Stimulated activated naive CD8-positive, alpha-beta T cell treated with anti-CD3 and anti-CD28 coated beads, Interleukin-15, Interleukin-2, amounts not matched to agents 100 U/mL and 50 U/mL, for 24 hours (primary cell): ENCODE measurements at places on chromosomes 5 and 9.
A peak's percentile ranks its signal among the peaks of the same experiment; 100 is the strongest.

GRCh38 chr5:14399054-14399692 is 182.4 kb upstream of the OTULINL start:
- no peak for DNase-seq

GRCh38 chr5:80712919-80713318 is 58.1 kb upstream of the DHFR start:
- DNase-seq = no peak

- no peak for DNase-seq
Observed at GRCh38 chr5:143592648-143593047, 189.2 kb upstream of the NR3C1 start.

GRCh38 chr5:2136728-2137333 is 254.1 kb upstream of the IRX4 start:
- DNase-seq = no peak

GRCh38 chr5:94830520-94830919 is 212.1 kb downstream of the SLF1 start:
- DNase-seq = no peak

- DNase-seq = no peak
Observed at GRCh38 chr9:92730897-92731296, 33.7 kb downstream of the BICD2 start.

- DNase-seq = no peak
Observed at GRCh38 chr5:100142607-100143006, 392.6 kb upstream of the FAM174A start.

DNA sequence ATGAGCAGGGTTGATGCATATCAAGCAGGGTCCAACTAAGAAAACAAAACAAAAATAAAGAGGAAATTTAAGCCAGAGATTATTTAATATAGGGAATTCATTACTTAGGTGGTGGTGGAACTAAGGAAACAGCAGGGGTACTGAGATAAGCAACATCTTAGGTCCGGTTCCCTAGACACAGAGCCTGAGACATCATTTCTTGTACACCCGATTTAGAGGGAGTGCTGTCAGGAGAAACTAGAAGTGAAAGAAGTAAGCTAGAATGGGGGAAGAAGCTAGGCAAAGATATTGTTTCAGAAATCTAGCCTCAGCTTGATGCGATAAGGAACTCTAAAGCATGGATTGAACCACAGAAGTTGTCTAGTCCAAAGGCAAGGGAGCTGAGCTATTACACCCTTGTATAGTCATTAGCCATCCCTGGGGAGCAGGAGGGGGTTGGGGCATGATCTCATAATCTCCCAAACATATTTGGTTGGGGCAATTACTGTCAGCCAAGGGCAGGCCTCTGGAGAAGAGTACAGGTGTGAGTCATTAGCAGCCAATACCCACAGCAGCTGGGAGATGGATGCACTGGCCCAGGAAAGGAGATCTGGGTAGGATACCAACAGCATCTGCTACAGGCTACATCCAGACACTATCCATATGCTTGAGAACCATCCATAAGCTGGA is 194.5 kb downstream of the ARL15 start:
- no peak for DNase-seq

GRCh38 chr9:17171309-17172094 is 36.7 kb downstream of the CNTLN start:
- DNase-seq = no peak

DNA sequence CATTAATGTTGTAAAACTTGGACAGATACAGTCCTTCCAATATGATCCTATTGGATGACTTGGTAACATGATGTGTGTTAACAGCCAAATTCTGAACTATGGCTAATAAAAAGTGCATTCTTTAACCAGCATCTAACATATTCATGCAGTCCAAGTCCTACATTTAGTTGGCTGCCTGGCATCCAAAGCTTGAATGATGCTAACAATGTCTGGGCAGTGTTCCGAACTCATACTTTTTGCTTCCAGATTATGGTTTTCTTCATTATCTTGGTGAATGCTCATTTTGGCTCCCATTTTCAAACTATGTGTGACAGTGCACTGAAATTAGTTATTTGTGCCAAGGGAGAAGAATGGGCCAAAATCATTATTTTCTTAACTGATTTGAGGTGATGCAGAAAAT is 2.8 kb downstream of the FAM174A start:
- DNase-seq = no peak

DNA sequence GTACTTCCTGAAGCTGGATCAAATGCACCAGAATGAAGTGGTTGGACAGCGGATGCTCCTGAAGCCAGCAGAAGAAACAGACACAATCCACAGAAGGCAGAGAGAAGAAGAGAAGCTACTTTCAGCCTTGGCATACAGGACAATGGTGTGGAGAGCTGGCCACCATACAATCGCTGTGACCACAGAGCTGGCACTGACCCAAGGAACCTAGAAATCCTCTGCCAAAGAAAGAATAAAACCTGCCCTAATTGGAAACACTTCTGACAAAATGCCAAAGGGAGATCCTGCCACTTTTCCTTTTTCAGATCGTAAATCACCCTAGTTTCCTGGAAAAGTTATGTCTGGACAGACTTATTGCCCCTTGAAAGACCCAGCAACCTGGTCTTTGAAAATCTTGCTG is 77.8 kb downstream of the BAAT start:
- DNase-seq = no peak

DNA sequence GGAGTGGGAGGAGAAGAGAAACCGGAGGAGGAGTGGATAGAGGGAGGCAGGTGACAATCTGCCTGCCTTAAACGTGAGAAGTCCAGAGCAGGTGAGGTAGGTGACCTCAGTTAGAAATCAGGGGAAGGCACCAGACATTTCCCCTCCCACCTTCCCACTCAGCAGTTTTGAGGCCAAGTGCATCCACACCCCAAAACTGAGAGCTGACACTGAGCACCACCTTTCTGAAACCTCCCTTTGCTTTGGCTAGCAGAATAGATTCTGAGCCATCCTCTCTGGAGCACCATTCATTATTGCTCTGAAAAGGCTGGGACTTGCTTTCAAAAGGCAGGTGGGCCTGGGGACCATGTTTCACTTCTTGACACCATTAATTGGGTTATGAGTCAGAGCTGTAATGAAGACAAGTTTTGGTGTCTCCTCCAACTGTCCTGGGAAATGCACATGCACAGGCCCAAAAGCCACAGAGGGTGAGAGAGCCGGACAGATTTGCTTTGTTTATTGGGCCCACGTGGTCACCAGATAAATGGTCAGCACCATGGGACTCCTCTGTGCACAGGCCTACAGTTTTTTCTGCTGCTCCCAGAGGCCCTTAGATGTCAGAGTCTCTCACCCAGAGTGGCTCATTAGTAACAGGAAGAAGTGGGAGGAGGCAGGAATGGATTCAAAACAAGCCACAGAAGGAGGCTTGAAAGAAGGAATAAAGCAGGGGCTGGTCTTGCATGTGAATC is 314.7 kb downstream of the TLE1 start:
- DNase-seq = no peak

- no peak for DNase-seq
Observed at GRCh38 chr9:111036946-111037345, 1.3 kb downstream of the LPAR1 start.

DNA sequence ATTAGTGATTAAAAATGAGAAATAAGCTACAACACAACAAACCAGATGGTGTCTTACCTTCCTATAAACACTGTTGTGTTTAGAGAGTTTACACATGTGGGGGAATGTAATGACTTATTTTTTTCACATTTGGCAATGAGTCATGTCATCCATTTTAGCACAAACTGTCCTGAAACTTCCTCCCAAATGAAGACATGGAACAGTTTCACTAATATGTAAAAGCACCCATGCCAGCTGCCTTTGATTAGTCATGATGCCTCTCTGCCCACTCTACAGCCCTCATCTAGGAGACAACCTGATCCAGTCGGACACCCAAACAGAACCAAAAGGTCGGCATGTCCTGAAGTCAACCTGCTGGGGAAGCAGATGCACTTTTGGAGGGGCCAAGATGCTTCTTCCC is 98.2 kb downstream of the SEMA5A start:
- DNase-seq = no peak

DNA sequence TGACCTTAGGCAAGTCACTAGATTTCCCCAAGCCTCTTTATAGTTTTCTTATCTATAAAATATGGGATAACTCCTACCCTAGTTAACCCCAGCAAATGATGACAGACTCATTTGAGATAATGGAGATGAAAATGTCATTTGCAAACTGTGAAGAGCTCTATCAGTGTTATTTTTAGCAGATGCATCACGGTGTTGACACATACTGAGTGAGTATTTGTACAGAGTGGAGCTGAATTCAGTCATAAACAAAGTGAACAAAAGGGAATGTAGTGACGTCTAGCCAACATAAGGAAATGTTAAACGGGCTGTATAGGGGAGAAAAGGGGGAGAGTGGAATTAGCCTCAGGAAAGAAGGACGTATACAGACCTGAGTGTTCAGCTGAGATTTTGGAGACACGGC is 75.9 kb downstream of the NMUR2 start:
- DNase-seq = no peak

GRCh38 chr9:119334745-119335144 is 34.5 kb downstream of the BRINP1 start:
- DNase-seq = no peak

- DNase-seq = no peak
Observed at GRCh38 chr5:40627706-40628105, 52.0 kb upstream of the PTGER4 start.

DNA sequence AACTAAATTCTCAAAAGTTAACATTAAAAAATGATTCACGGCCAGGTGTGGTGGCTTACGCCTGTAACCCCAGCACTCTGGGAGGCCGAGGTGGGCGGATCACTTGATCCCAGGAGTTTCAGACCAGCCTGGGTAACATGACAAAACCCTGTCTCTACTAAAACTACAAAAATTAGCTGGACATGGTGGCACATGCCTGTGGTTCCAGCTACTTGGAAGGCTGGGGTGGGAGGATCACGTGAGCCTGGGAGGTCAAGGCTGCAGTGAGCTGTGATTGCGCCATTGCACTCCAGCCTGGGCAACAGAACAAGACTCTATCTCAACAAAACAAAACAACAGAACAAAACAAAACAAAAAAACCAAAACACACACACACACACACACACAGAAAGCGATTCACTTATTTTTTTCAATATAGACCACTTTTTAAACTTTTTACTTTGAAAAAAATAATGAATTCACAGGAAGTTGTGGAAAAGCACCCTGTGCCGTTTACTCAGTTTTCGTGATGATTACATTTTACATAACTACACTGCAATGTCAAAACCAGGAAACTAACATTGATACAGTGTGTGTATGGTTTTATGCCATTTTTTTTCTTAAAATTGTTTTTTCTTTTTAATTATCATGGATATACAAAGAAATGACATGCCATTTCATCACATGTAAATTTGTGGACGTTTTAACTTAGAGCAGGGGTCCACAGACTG is 73.7 kb downstream of the TENT4A start:
- no peak for DNase-seq

DNA sequence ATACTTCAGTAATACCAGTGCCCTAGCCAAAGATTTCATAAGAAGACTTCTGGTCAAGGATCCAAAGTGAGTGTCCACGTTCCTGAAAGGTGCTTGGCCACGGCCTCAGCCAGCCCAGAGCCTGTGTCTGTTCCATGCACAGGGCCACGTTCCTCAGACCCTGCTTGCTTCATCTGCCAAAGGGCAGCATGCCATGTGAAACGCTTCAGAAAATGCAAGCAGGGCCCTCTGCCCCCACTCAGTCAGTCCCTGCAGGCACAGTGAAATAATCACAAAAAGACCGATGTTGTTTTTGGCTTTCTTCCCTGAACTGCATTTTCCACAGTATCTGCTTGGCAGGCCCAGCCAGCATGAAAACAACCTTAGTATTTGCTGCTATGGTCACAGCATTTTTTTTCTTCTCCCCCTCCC is 85.5 kb upstream of the CTSL start:
- DNase-seq = no peak

DNA sequence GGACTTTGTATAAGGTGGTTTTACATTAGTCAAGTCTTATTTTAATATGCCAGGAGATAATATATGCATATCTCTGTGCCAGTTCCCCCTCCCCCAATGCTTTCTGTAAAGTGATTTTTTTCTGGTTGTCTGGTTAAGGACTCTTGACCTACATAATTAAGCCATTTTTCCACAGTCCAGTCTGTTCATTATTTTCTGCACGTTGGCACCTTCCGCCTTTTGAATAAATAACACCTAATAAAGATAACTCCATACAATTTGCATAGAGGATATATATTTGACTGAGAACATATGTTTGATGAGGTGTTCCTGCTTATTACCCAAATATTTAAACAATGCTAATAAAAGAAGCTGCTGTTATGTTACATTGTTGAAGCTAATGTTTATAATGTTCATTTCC is 320.9 kb downstream of the DMAC1 start:
- no peak for DNase-seq

GRCh38 chr5:81825237-81825636 is 74.3 kb upstream of the SSBP2 start:
- no peak for DNase-seq

- no peak for DNase-seq
Observed at GRCh38 chr9:114837923-114838322, 32.1 kb upstream of the TNFSF15 start.

- DNase-seq = no peak
Observed at GRCh38 chr9:113828221-113828620, 47.9 kb upstream of the ZNF618 start.

DNA sequence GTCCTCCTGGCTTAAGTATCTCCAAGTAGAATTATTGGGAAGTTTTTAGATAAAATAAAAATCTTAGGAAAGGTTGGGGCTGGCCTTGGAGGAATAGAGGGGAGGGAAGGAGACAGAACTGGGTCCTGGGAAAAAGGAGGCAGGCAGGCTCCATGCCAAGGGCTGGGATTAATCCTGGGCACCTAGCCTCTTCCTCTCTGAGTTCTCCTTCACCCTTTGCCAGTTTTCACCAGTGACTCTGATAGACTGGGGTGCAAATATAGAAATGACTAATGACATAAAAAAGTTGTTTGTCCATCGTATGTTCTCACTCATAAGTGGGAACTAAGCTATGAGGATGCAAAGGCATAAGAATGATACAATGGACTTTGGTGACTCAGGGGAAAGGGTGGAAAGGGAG is 81.9 kb downstream of the RMI1 start:
- DNase-seq = no peak

- no peak for DNase-seq
Observed at GRCh38 chr5:174996941-174997340, 272.6 kb downstream of the MSX2 start.

- DNase-seq = peak; percentile 33
Observed at GRCh38 chr9:126395439-126396212, 69.0 kb downstream of the MVB12B start.

DNA sequence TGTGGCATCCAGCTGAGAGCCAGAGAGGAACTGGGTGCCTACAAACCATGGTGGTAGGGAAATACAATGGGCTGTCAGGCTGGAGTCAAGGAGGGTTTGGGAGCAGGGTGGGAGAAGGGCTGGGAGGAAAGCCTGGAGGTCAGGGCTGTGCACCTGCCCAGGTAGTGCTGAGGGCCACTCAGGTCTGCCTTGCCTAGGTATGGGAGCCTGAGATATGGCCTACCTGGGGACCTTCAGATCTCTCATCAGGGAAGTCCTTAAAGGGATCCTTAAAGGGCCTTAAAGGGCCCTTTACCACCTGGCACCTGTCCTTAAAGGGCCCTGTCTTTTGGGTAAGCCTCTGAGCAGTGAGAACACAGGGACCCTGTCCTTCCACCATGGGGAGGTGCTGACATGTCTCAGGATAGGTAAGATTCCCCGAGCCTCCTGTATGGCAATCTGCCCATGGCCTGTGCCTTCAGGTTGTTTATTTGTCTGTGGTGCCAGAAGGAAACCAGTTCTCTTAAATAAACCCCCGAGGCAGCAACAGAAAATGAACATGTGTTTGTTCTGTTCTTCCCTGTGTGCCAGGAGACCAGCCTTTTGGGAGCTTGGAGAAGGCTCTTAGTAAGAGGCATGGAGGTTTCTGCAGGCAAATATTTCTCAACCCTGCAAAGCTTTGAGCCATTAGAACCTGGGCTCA is 23.3 kb downstream of the SLC25A48 start:
- DNase-seq = no peak
